RWPE2 (cell line): ENCODE measurements at places on chromosomes 7 and 10.
A peak's percentile ranks its signal among the peaks of the same experiment; 100 is the strongest.

GRCh38 chr10:11355592-11355991 is 255.9 kb downstream of the USP6NL start:
- H3K27ac ChIP-seq, result no peak overlapping the region
- no peaks in the 10 kb centered on the region for H3K27me3 ChIP-seq
- no peak overlapping the region for H3K4me3 ChIP-seq
- no peaks in the 10 kb centered on the region for H3K4me1 ChIP-seq
- H3K36me3 ChIP-seq, result no peaks in the 10 kb centered on the region
- DNase-seq, result no peak

DNA sequence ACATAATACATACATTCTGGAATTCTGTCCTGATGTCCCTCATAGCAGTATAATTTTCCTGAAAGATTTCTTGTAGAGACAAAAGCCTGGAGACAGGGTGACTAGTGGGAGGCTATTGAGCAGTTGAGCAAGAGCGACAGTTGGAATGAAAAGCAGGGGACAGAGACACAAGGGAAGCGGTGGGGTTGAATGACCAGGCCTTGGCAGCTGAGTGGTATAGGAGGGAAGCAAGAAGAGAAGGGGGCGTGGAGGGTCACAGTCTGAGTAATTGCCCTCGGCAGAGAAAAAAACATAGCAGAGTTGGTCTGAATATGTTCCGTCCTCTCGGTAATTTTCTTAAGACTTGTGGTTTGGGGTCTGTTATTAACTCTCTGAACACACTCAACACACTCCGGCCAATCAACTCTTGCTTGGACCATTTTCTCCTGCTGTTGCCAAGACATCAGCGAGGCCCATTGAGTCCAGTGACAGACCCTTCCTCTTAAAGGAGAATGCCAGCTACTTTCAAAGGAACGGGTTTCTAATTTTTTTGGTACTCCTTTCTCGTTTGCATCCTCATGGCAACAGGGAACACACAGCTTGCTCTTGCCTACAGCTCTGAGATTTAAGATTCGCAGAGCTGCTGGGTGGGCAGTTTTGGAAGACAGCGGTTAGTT is 5.3 kb upstream of the ACTR3B start:
- peaks cover 2% of the 10 kb centered on the region for H3K4me1 ChIP-seq
- no peaks in the 10 kb centered on the region for H3K27me3 ChIP-seq
- no peak overlapping the region for H3K27ac ChIP-seq
- no peak for DNase-seq

DNA sequence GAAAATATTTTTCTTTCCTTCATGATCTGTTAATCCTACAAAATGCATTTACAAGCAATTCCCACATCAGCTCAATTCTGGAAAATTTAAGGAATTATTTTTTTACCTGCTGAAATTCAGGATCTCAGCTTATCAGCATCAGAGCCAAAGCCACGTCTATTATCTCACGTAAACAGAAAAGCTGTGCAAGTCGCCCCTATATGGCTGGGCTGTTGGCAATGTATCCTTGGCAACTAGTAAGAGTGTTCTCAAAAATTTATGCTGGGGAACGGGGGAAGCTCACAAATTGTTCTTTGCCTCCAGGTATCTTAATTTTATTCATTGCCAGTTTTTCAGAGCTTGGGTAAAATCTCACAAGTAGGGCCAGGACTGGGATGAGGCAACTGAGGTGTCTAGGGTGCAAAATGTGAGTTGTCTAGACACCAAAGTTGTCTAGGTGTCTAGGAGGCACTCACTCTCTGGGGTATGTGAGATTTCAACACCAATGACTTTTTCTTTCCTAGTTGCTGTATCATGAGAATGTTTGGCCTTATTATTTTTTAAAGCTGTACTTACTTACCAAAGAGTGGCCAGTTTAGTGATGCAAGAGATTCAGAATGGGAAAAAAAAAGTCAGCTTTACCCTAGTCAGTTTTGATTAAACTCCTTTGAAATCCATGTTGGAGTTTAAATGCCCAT is 5.1 kb downstream of the GSTO2 start:
- DNase-seq, result no peak
- H3K27me3 ChIP-seq, result no peaks in the 10 kb centered on the region
- no peak overlapping the region for H3K4me3 ChIP-seq

- no peaks in the 10 kb centered on the region for H3K4me1 ChIP-seq
- no peak for DNase-seq
- no peaks in the 10 kb centered on the region for H3K27me3 ChIP-seq
- no peaks in the 10 kb centered on the region for H3K36me3 ChIP-seq
Observed at GRCh38 chr7:91694351-91694841, 186.1 kb downstream of the MTERF1 start.

DNA sequence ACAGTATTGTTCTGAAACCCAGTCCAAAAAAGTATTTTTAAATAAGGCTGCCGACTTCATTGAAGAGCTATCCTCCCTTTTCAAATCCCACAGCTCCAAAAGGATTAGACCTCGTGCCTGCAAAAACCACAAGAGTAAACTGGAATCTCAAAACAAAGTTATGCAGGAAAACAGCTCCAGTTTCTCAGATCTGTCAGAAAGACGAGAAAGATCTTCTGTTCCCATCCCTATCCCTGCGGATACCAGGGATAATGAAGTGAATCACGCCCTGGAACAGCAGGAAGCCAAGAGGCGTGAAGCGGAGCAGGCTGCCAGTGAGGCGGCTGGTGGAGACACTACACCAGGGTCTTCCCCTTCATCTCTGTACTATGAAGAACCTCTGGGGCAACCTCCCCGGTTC is 12.6 kb downstream of the MYPN start:
- H3K36me3 ChIP-seq, result no peaks in the 10 kb centered on the region
- no peak overlapping the region for H3K4me3 ChIP-seq
- H3K27me3 ChIP-seq, result no peaks in the 10 kb centered on the region
- H3K4me1 ChIP-seq, result no peaks in the 10 kb centered on the region

GRCh38 chr7:33745934-33746333 is 159.4 kb upstream of the BMPER start:
- H3K27ac ChIP-seq, result no peak overlapping the region
- no peaks in the 10 kb centered on the region for H3K36me3 ChIP-seq
- H3K4me1 ChIP-seq, result peaks cover 24% of the 10 kb centered on the region
- no peak overlapping the region for H3K4me3 ChIP-seq
- no peak for DNase-seq

DNA sequence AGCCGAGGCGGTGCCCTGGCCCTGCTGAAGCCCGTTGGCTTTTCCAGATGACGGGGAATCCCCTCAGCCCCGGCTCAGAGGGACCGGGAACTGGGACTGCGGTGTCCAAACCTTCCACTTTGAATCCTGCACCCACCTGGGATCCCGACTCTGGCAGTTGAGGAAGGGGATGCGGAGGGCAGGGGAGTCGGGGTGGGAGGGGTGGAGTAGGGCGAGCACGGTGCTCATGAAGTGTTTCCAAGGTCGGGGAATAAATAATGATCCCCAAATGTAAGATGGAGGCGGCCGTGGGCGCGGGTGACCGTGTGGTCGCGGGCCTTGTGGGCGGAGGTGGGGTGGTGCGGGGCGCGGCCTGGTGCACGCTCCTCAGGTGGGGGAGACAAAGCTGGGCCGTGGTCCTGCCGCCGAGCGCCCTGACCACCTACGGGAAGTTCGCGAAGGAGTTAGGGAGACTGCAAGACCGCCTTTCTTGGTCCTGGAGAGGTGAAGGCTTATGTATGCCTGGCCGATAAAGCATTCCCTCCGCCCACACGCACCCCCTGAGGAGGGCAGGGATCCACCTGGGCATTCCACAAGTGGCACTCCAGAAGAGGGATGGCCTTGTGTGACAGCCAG is 1.4 kb downstream of the MTURN start:
- no peaks in the 10 kb centered on the region for H3K4me1 ChIP-seq
- H3K36me3 ChIP-seq, result no peaks in the 10 kb centered on the region
- H3K27ac ChIP-seq, result peak overlapping the region; percentile 31
- DNase-seq, result no peak
- no peaks in the 10 kb centered on the region for H3K27me3 ChIP-seq
- H3K4me3 ChIP-seq, result peak overlapping the region; percentile 99

GRCh38 chr10:19825700-19826099 is 9.5 kb downstream of the PLXDC2 start:
- no peaks in the 10 kb centered on the region for H3K27me3 ChIP-seq
- no peaks in the 10 kb centered on the region for H3K36me3 ChIP-seq
- H3K27ac ChIP-seq, result no peak overlapping the region
- no peaks in the 10 kb centered on the region for H3K4me1 ChIP-seq

DNA sequence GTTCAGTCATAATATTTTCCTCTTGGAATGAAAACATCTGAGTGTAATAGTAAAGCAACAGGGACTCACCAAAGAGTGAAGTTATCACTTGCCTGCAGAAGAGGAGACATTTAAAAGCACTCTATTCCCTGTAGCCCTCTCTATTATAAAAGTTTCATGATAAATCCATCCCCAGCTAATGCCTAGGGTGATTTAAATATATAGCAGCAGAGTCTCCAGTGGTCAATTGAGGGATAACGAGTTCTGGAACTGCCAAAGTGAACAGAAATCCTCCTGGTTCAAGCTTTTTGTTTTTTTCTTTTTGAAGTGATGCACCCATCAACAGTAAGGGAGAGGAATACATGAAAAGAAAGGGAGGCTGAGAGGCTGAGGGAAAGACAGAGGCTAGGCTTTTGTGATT is 87.3 kb downstream of the EVX1 start:
- H3K36me3 ChIP-seq, result no peaks in the 10 kb centered on the region
- peaks cover 6% of the 10 kb centered on the region for H3K4me1 ChIP-seq
- H3K4me3 ChIP-seq, result no peak overlapping the region
- DNase-seq, result no peak
- no peak overlapping the region for H3K27ac ChIP-seq

GRCh38 chr7:95493247-95493646 is 7.5 kb downstream of the ASB4 start:
- H3K27ac ChIP-seq, result no peak overlapping the region
- H3K27me3 ChIP-seq, result peaks cover 4% of the 10 kb centered on the region
- H3K4me3 ChIP-seq, result no peak overlapping the region
- H3K36me3 ChIP-seq, result no peaks in the 10 kb centered on the region
- no peak for DNase-seq

- no peaks in the 10 kb centered on the region for H3K36me3 ChIP-seq
- H3K4me3 ChIP-seq, result no peak overlapping the region
- DNase-seq, result no peak
- H3K27ac ChIP-seq, result no peak overlapping the region
Observed at GRCh38 chr7:107816011-107816566, 13.1 kb upstream of the SLC26A3 start.

DNA sequence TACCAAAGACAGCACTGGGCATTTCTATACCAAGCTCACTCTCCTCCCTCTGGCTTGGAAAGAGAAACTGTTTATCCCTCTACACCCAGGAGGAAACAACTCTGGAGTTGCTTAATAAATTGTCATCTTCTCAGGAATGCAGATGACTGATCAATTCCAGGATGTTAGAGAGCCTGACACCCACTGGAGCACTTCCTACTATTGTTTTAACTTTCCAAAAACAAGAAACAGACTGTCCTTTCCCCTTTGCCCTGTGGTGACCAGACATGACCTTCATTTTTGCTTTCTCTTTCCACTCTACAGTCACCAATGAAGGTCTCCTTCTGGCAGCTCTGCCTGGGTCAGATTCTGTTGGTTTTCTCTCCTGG is 19.6 kb downstream of the GIMAP4 start:
- H3K36me3 ChIP-seq, result no peaks in the 10 kb centered on the region
- no peak for DNase-seq
- no peaks in the 10 kb centered on the region for H3K27me3 ChIP-seq
- H3K27ac ChIP-seq, result no peak overlapping the region
- H3K4me3 ChIP-seq, result no peak overlapping the region

- DNase-seq, result peak; percentile 45
- peaks cover 13% of the 10 kb centered on the region for H3K4me1 ChIP-seq
- no peaks in the 10 kb centered on the region for H3K27me3 ChIP-seq
- no peak overlapping the region for H3K4me3 ChIP-seq
- H3K36me3 ChIP-seq, result no peaks in the 10 kb centered on the region
Observed at GRCh38 chr7:128886391-128887168, 23.9 kb downstream of the ATP6V1F start.

DNA sequence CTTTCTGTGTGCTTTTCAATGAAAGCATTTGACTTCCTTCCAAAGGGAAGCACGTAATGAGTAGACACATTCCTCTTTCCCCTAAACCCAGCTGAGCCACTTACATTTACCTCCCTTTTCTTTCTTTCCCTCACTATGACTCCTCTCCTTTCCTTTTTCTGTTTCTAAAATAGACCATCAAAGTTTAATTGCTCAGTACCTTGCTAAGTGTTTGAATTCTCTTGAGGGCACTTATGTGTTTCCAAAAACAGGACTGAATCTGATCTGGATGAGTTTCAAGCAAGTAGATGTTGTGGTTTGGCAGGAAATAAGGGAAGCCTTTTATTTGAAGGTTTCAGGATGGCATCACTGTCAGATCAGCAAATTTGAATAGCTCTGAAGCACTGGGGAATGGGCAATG is 396.2 kb downstream of the REEP3 start:
- H3K27ac ChIP-seq, result no peak overlapping the region
- no peaks in the 10 kb centered on the region for H3K36me3 ChIP-seq
- no peak overlapping the region for H3K4me3 ChIP-seq
- DNase-seq, result no peak
- H3K27me3 ChIP-seq, result no peaks in the 10 kb centered on the region
- H3K4me1 ChIP-seq, result no peaks in the 10 kb centered on the region

DNA sequence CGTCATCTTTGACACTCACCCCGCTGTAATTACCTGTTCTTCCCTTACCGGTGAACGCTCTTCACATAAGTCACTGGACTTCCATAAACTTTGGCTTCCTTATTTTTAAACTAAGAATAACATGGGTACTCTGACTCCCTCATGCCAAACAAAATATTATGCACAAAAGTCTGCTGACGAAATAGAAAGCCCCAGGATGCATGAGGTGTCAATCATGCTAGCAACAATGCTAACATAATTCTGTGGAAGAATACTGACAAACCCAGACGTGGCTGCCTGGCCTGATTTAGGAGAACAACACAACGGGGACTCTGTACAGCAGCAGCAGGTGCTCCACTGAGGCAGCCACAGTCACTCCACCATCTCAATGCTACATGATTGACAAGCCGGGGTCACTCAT is 137.5 kb downstream of the CCDC71L start:
- DNase-seq, result no peak
- H3K36me3 ChIP-seq, result no peaks in the 10 kb centered on the region
- H3K27ac ChIP-seq, result no peak overlapping the region
- no peak overlapping the region for H3K4me3 ChIP-seq
- no peaks in the 10 kb centered on the region for H3K27me3 ChIP-seq
- no peaks in the 10 kb centered on the region for H3K4me1 ChIP-seq

DNA sequence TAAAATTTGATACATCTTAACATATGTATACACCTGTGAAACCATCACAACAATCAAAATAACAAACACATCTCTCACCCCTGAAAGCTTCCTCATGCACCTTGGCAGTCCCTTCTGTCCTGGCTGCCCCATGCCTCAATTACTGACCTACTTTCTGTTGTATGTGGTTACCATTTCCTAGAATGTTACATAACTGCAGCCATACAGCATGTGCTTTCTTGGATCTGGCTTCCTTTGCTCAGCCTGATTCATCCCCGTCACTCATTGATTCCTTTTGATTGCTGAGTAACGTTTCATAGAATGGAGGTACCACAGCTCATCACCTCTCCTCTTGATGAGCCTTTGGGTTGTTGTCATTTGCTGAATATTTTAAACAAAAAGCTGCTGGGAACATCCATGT is 165.3 kb downstream of the CELF2 start:
- no peak for DNase-seq
- no peaks in the 10 kb centered on the region for H3K36me3 ChIP-seq
- no peaks in the 10 kb centered on the region for H3K4me1 ChIP-seq
- no peaks in the 10 kb centered on the region for H3K27me3 ChIP-seq
- no peak overlapping the region for H3K4me3 ChIP-seq

GRCh38 chr7:28165261-28165660 is 15.3 kb downstream of the JAZF1 start:
- H3K4me3 ChIP-seq, result no peak overlapping the region
- no peak overlapping the region for H3K27ac ChIP-seq
- no peak for DNase-seq
- H3K4me1 ChIP-seq, result peaks cover 17% of the 10 kb centered on the region

- H3K36me3 ChIP-seq, result peaks cover 93% of the 10 kb centered on the region
- peak overlapping the region; percentile 53 for H3K27ac ChIP-seq
- peaks cover 47% of the 10 kb centered on the region for H3K4me1 ChIP-seq
- no peak for DNase-seq
- H3K4me3 ChIP-seq, result no peak overlapping the region
Observed at GRCh38 chr10:28558923-28559508, 26.1 kb downstream of the WAC start.
